Activated T-helper 1 cell treated with anti-CD3 and anti-CD28 coated beads, Interleukin-2, amount 50 U/mL, for 16 hours (primary cell): ENCODE measurements at places on chromosomes 4 and X.
A peak's percentile ranks its signal among the peaks of the same experiment; 100 is the strongest.

DNA sequence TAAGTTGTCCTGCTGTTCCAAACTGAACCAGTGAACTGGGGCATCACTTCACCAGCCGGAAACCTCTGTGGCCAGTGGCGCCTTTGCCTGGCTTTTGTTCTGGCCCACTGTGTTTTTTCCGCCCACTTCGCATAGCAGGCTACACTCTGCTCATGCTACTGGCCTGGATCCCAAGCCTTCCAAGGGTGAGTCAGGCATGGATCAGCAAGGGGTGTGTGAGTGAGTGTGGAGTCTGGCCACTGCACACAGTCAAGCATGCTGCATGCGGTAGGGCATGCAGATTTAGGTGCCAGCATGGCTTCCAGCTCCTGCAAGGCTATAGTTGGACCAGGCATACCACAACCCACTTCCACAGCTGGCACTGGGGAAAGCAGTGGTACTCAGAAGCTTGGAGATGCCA is 1967.9 kb downstream of the C4orf33 start:
- DNase-seq: no peak

DNA sequence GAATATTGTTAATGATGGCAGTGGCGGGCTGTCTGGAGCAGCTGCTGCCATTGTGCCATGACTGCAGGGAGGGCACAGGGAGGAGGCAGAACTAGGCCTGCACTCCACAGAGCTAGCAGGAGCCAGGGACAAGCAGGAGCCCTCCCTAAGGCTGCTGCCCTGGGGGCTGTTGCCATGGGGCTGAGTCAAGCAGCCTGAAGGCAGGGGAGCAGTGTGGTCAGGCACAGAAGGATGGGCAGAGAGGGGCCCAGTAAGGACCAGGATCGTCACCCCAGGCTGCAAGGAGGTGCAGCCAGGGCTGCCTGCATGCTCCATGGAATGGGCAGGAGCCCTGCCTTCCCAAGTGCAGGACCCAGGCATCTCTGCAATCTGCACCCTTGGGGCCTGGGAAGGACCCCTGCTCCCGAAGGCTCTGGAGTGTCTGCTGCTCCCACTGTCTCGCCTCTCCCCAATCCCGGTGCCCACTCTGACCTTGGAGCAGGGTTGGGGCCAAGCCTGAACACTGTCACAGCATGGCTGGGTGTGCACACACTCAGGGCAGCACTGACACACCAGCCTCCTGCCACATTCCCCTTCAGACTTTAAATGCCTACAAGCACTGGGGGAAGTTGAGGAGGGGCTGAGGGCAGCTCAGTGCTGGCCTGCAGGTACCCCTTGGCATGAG is 98.3 kb upstream of the GALNTL6 start:
- no peak for DNase-seq

GRCh38 chr4:95086551-95086950 is 328.8 kb downstream of the BMPR1B start:
- DNase-seq: no peak

DNA sequence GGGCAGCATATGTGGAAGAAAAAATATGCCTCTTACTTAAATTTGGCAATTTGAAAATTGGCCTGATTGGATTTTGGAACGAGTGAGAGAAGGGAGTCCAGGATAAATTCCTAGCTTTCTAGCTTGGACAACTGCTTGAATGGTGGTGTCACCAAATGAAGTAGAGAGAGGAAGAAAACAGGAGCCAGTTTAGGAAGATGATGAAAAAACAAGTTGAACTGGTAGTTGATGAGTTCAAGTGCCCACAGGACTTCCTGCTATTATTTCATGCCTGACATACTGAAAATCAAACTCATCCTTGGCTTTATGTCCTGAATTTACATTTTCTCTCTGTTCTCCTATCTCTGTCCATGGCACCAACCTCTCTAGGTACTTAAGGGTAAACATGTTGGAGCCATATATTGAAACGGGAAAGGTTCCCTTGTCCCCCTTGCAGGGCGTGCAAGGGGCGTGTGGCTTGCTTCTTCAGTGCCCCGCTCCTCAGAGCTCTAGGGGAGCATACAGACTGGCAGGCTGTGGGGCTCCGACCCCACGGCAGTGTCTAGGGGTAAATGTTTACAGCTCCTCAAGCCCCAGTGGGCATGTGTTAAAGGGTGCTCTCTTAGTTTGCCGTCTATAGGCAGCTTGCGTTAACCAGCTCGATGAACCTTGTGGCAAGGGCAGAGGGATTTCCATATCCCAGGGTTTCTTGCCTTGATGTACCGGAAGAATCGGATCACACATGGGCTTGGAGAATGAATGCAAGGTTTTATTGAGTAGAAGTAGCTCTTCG is 250.7 kb upstream of the PGRMC2 start:
- DNase-seq: no peak

DNA sequence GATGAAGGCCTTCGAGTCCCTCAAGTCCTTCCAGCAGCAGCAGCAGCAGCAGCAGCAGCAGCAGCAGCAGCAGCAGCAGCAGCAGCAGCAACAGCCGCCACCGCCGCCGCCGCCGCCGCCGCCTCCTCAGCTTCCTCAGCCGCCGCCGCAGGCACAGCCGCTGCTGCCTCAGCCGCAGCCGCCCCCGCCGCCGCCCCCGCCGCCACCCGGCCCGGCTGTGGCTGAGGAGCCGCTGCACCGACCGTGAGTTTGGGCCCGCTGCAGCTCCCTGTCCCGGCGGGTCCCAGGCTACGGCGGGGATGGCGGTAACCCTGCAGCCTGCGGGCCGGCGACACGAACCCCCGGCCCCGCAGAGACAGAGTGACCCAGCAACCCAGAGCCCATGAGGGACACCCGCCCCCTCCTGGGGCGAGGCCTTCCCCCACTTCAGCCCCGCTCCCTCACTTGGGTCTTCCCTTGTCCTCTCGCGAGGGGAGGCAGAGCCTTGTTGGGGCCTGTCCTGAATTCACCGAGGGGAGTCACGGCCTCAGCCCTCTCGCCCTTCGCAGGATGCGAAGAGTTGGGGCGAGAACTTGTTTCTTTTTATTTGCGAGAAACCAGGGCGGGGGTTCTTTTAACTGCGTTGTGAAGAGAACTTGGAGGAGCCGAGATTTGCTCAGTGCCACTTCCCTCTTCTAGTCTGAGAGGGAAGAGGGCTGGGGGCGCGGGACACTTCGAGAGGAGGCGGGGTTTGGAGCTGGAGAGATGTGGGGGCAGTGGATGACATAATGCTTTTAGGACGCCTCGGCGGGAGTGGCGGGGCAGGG is 568 bp downstream of the HTT start:
- DNase-seq: peak; percentile 20

GRCh38 chr4:8128100-8128856 is 30.3 kb downstream of the ABLIM2 start:
- DNase-seq: no peak

DNA sequence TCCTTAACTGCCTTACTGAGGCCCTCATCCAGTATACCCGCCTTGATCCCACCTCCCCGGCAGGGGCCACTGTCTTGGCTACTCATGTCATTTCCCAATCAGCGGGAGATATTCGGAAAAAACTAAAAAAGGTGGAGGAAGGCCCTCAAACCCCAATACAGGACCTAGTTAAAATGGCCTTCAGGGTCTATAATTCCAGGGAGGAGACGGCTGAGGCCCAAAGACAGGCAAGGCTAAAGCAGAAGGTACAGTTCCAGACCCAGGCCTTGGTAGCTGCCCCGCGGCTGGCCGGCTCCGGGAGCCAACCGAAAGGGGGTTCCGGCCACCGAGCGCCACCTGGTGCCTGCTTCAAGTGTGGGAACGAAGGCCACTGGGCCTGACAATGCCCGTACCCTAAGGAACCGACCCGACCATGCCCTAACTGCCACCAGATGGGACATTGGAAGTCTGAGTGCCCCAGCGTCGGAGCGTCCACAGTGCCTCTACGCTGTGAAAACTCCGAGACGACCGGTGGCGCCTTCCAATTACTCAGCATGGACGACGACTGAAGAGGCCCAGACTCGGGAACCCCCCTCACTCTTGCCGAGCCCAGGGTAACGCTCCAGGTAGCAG is 959.6 kb downstream of the RPA4 start:
- no peak for DNase-seq

DNA sequence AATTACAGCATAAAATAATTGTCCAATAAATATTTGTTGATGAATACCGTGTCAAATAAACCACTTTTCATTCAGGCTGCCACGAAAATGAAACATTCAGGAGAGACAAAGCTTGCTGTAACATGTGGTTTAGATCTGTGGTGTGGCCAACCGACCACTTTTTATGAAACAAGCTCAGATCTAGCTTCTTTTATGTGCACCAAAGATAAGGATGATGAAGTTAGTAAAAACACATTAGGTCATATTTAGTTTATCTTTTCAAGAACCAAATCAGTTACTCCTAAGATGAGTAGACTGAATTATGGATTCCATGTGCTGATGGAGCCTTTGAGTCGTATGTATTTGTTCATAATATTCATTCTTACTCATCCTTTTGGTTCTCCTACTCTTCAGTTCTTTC is 35.8 kb downstream of the STOX2 start:
- DNase-seq: no peak
